ENCODE measurements at places on chromosomes 13 and 19.

- no peak for DNase-seq
Observed at GRCh38 chr19:43735957-43736356, 18.8 kb downstream of the SMG9 start.

GRCh38 chr13:36358175-36358718, 12.1 kb upstream of the SPART start:
- no peak for DNase-seq

GRCh38 chr13:43865892-43866291, 13.6 kb downstream of the CCDC122 start:
- DNase-seq, result no peak

DNA sequence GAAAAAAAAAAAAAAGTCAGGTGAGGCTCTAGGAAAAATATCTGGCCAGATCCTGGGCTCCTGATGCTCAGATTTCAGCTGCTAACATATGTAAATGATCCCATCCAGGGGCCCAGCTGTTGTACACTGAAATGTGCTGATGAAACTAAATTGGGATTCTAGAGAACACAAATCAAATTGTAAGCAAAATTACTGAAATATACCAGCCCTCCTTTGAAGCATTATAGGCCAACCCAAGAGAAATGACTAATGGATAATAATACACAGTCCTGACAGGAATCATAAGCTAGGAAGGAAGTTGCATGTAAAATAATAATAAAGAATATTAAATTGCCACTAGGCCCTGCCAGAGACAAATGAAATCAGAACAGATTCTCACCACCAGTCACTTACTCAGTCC, 17.8 kb downstream of the KCTD12 start:
- DNase-seq, result no peak

DNA sequence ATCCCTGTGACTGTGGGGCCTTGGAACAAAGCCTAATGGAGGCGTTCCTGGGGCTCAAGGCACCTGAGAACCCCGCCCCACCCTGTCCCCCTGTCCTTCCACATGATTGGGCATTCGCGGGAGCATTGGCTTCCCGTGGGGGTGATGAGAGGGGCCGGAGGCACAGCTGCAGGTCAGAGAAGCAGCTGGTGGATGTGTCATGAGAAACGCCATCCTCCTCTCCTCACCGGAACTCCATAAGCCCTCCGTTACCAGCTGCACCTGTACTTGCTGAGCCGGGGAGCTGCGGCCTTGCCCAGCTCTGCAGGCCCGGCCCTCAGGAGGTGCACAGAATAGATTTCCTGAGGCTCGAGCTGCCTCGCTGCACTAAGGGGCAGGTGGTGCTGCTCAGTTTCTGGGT, 42.0 kb downstream of the CAPN12 start:
- DNase-seq, result no peak

GRCh38 chr13:109740121-109740520, 46.3 kb downstream of the IRS2 start:
- DNase-seq, result no peak

DNA sequence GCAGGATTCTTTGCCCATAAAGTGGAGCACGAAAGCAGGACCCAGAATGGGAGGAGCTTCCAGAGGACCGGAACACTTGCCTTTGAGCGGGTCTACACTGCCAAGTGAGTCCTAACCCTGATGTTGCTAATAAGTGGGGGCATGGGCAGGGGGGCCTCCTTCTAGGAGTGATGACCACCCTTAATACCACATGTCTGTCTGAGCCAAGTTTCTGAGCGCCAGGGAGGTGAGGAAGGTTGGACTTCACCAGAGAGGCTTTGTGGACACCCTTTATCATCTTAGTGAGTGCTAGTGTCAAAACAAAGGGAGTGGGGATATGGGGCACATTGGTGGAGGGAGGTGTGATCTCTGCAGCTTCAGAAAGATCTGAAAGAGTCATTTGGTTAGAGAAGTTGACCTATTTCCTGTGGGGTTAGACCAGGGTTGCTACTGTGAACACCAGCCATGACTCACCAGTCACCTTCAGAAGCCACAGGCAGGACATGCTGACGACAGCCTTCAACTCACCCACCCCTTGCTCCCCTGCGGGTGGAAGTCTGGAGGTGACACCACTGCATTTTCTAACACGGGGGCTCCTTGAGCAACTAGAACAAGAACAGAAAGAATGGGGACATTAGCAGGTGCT, 8.8 kb downstream of the ALOX5AP start:
- peak; percentile 76 for DNase-seq

DNA sequence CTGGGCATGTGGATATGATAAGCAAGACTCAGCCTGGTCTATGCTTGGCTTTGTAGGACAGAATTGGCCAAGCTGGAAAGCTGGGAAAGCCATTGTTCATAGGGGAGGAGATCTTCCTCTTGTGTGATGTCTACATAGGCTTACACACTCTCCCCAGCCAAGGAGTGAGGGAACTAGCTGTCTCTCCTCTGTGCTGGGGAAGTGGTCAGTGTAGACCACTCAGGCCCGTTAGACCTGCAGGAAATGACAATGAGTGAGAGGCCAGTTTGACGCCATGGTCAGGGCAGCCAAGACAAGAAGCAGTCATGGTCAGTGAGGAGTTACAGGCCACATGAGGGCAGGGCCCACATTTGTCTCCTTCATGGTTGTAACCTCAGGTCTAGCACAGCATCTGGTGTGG, 159.1 kb upstream of the KL start:
- no peak for DNase-seq

DNA sequence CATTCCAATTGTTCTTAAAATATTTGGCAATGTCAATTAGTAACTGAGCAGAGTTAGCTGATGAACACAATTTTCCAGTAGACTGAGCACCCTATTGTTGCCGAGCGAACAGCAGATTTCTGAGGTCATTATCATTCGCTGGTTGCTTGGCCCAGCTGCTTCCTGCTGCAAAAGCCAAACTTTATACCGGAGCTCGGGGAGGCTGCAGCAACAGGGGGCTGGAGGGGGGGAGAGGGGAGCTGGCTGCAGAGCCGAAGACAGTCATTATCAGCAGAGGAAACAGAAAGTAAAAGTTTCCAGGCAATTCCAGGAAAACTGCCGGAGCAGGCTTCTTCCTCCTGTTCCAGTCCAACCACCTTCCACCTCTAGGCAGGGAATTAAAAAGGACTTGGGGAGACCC, 77.9 kb downstream of the ZNF536 start:
- DNase-seq, result peak; percentile 10

DNA sequence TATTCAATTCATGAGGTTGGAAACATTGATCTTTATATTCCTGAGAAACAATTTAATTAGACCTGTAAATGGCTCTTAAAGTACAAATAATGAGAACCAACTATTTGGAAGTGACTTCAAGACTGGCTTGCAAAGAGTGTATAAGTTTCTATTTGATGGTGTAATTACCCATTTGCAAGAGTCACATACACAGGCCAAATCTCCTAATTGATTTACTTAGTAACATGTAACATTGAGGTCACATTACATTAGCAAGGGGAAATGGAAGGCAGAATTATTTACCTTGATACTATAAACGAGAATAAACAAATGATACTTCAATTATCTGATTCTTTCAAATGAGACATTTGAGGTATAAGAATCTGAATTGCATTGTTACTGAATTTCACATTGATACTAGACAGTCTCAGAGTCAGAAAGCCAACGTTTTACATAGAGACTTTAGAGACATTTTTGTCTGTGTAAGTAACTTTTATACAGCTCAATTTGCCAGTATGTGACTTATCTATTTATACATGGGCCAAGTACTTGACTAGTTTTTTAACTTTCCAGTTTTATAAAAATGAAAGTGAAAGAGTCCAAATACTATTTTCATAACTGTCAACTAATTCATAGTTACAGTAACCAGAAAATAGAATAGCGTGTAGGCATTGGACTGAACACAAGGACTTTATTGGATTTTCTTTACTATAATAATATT, 95.6 kb upstream of the RFC3 start:
- DNase-seq, result no peak

- DNase-seq, result no peak
Observed at GRCh38 chr19:51457351-51458013, 772 bp downstream of the SIGLEC8 start.

All from hematopoietic multipotent progenitor cell treated with erythropoietin and hydrocortisone succinate and interleukin-3 and kit ligand, for 6 days (in vitro differentiated cells).